ENCODE measurements at places on chromosomes 4 and X.

DNA sequence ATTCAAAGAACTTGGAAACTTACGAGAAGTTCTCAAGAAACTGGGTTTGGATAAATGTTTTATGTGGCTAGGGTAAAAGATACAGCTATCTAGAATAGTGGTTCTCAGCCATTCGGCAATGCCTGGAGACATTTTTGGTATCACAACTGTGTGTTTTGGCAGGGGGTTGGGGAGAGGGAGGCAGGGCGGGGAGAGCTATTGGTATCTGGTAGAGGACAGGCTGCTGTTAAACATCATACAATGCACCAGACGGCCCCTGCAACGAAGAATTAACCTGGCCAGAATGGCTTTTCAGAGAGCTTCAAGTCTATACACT lies 50.8 kb upstream of the MND1 start:
- no peak for DNase-seq

DNA sequence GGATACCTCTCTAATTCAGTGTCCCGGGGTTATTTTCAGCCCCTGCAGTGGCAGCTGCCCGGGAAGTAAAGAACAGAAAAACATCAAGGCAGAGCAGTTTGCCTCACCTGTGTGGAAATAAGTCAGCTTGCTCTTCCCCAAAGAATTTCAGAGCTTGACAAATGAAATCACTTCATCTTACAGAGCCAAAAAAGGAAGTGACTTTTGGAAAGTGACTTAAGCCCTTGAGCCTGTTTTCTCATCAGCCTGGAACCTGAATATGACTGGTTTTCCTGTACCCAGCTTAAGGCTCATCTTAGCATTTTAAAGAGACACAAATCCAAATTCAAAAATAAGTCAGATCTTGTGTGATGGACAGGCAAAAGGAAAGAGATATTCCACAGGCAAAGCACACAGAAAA lies 211.6 kb downstream of the RCHY1 start:
- DNase-seq = no peak

DNA sequence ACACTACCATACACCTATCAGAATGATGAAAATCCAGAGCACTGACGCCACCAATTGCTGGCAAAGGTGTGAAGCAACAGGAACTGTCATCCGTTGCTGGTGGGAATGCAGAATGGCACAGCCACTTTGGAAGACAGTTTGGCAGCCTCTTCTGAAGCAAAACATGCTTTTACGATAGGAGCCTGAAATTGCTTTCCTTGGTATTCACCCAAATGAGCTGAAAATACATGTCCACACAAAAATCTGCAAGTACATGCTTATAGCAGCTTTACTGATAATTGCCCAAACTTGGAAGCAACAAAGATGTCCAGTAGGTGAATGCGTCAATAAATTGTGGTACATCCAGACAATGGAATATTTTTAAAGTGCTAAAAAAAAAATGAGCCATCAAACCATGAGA lies 322.8 kb upstream of the FAT1 start:
- no peak for DNase-seq

DNA sequence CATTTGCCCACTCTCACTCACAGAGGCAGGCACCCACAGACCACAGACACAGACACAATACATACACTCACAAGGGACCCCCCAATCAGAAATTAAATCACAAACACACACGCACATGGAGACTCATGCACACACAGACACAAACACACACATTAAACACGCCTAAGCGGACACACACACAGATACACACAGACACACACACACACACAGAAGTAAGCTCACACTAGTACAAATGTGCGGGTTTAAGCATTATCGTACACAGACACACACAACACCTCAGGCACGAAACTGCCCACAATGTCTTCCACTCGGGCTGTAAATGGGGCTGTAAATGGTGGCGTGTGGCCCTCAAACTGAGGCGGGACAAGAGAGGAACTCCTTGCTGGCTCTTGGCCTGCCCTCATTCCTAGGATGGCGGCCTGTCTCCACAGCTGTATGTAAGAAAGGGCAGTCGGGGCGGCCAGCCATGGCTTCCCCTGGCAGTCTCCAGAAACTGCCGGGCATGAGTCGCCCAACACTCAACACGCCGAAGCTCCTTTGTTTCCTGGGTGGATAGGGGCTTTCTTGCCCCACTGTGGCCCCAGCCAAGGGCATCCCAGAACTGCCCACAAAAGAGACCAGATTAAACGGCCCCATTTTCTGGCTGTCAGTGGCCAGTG lies 53.9 kb downstream of the NBDY start:
- no peak for DNase-seq

DNA sequence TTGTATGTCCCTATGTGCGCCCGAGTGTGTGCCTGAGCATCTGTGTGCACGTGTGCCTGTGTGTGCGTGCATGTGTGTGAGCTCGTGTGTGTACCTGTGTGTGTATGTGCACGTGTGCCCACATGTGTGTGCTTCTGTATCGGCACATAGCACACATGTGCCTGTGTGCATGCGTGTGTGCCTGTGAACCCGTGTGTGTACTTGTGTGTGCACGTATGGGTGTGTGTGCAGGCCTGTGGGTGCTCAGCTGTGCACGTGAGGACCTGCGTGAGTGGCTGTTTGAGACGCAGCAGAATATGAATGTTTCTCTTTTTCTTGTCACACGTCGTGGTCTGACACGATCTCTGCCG lies 4.3 kb downstream of the AKAP17A start:
- DNase-seq = no peak

GRCh38 chrX:125404667-125405160 lies 85.0 kb downstream of the TEX13C start:
- DNase-seq = no peak

DNA sequence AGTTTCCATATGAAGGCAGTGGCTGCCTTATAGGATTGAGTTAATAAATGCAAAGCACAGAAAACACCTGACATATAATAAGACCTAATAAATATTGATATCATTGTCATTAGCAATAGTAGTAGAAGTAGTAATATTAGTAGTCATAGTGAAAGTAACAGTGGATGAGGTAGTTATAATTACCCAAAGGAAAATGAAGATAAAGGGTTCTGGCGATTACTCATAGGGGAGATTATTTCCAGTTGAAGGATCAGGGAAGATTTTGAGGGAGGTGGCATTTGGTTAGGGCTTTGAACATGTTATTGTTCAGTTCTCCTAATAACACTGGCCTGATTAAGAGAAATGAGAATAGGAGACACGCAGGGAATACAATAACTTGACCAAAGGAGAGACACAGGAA lies 131.9 kb upstream of the GPRIN3 start:
- peak; percentile 6 for DNase-seq

Data from amniotic epithelial cell (primary cell).